BJ (cell line): ENCODE measurements at places on chromosomes 1 and 21. TPM values are rescaled to one million over a fixed set of nuclear protein-coding genes. Genes with fewer than 3 reads are reported as not detected.

GRCh38 chr1:111602302-111602701 is 17.3 kb upstream of the RAP1A start:
- DNase-seq: no peak

- DNase-seq: peak; percentile 37
Measured at GRCh38 chr1:197783510-197783948, 8.2 kb upstream of the DENND1B start.

- DNase-seq: no peak
Measured at GRCh38 chr1:205441716-205442050, 14.2 kb downstream of the BLACAT1 start.

GRCh38 chr21:17501107-17502006 is 11.5 kb upstream of the CXADR start:
- no peak for DNase-seq

DNA sequence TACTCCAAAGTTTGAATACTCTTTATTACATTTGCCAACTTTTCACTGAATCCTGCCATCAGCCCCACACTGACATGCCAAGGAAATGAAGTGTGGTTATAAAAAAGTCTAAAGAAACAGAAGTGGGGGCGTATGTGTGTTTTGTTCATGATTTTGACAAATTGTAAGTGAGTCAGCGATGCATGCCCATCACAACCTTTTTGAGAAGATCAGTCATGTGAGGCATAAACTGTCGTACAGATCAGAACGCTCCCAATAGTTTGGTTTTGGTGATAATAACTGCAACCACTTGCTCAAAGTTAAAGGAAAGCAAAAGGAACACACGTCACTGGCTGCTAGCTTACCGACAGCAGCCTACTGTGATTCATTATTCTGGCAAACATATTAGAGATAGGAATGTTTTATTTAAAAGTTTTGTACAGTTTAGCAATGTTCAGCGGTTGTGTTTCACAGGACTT is 95.6 kb downstream of the RGS2 start:
- DNase-seq: peak; percentile 37

GRCh38 chr21:35615325-35615724 is 445.0 kb downstream of the SETD4 start:
- no peak for DNase-seq

DNA sequence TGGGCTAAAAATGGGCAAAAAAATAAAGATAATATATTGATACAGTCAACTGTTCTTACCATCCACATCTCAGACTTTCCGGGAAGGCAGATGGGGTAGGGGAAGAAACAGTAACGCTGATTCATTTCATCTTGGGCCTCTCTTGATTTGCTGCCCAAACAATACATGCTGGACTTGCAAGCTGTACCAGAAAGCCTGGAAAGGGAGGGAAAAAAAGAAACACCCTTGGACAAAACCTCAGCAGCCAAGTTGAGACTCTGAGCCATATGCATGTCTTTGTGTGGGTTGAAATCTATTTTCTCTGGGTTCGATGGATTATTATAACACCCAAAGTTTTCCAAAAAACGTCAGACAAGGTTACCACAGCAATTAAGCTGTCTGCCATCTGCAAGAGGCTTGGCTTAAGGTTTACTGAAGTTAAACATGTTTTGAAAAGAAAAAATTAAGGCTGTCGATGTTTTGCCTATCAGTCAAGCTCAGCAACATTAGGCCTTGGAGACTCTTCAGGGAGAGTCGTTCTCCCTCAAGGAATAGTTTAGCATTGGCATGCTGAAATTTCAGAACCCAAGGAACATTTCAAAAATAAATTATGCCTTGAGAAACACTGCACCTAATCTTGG is 71.2 kb downstream of the PSMG1 start:
- DNase-seq: no peak

DNA sequence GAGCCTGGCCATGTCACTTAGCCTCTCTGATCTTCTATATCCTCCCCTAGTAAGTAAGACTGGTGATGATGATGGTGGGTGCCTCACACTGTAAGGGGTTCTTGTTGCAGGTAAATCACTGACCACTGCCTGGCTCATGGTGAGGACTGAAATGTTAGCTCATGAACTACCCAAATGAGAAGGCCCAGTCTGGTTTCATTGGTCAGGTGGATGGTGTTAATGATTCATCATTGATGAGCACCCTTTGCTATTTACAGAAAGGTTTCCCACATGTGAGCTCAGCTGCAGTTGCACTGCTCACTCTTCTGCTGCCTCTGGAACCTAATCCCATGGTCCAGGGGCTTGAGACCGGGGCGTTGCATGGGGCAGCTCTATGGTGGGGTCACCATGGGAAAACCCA is 417.7 kb downstream of the PRDM2 start:
- no peak for DNase-seq

DNA sequence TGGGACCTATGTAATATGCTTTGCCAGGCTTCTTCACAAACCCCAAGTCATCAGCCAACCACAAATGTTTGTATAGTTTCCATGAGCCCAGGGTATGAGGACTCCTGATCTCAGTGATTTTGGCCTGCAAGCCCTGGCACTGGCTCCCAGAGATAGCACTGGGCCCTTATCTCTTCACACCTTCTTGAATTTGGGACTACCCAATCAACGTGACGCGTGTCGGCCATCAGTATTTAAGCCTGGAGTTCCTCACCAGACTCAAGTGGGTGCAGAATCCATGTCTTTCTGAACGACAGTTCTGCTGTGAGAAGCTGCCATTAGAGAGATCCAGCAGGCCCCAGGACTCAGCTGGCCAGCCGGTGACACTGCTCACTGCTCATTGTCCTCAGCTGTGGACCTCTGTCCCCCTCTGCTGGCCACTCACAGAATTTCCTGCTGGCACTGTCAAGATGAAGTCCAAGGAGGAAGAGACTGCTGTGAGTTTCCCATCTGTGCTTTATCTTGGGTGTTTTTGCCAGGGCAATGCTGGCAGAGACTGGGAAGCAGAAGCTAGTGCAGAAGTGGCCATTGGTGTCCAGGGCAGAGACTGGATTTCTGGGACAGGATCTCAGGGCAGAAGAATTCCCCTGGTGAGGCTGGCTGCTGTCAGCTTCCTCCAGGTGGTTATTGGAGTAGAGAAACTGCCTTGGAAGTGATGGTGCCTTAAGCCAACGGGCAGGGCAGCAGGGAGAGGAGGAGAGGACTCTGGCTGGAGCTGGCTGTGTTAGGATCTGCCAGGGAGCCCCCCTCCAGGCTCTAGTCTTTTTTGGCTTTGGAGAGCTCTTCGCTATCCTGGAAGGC is 28.4 kb downstream of the TMCC2 start:
- DNase-seq: no peak

- no peak for DNase-seq
Measured at GRCh38 chr1:153659175-153659534, 652 bp downstream of the SNAPIN start.

DNA sequence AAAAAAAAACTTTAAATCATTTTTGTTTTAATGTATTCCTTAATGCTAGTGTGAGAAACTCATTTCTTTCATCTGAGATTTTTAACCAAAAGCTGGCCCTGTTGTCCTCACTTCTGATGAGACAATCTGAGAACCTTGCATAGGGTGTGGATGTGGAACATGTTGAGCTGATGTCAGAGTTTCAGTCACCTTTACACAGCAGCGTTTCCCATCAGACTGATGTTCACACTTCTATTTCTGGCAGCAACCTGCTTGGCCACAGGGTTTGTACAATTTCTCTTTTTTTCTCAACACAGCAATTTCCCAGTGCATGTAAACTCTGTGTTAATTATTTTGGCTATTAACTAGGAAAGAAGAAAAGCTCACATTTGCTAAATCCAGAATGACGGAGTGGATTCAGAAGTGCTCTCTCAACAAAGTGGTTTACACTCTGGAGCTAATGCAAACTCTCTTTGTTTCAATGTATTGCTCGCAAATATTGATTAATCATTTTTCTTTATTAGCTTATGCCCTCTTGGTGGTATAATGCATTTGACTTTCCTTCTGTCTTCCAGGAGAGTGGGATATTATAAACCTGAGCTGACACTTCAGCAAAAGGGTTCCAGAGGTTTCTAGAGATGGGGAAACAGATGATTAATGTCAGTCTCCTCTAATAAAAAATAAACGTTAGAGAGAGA is 70.5 kb upstream of the HSPA13 start:
- no peak for DNase-seq

DNA sequence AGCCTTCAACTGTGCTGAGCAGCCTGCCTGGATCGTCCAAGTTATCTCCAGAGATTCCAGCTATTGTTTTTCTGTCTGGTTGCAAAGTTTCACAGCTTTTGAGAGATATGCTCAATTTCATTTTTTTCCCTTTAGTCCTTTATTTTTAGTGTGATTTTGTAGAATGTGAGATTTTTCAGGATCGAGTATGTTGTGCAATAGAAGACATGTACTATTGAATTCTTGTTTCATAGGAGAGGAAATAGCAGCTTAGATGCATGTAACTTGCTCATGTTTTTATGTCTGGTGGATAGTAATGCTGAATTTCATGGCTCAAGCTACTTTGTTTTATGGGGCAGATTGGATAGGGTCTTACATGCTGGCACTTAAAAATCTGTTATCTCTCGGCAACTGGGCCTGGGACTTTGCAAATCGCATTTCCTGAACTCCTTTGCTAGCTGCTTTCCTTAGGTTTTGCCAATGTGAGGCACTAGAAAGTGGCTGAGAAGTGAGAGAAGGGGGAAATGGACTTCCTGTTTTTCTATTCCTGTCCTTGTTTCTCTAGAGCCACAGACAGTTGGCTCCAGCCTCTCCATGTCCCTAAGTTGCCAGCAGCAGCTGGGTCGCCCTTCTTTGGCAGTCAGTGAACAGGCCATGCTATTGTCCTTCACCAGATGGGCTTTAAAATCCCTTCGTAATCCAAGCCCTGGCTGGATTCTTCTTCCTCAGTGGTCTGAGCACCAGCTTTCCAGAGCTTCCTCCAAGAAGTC is 101.4 kb upstream of the PDE4B start:
- DNase-seq: no peak

GRCh38 chr1:4124631-4125145 is 224.6 kb upstream of the C1orf174 start:
- no peak for DNase-seq

- no peak for DNase-seq
Measured at GRCh38 chr21:32806810-32807386, 35.3 kb upstream of the PAXBP1 start.

DNA sequence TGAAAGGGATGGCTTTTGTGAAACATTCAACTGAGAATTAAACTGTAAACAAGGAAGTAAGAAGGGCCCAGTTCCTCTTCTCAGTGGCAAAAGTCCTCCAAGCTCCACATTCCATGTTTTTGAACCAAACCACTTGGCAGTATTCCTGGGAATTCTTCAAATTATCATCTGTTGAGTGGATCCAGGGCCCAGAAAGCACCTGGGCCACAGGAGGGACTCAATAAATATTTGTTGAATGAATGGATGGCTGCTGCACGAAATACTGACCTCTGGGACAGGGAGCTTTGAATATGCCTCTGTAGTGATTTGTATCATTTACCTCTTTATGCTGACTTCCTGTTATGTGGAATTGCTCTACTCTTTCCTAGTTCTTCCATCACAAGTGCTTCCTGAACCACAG is 4.7 kb downstream of the SLC35F3 start:
- DNase-seq: peak; percentile 73

GRCh38 chr21:32155226-32155625 is 123.6 kb downstream of the MIS18A start:
- no peak for DNase-seq

- no peak for DNase-seq
Measured at GRCh38 chr21:25721987-25722386, 12.7 kb downstream of the ATP5PF start.

- no peak for DNase-seq
Measured at GRCh38 chr1:95852483-95853070, 618.6 kb downstream of the RWDD3 start.

DNA sequence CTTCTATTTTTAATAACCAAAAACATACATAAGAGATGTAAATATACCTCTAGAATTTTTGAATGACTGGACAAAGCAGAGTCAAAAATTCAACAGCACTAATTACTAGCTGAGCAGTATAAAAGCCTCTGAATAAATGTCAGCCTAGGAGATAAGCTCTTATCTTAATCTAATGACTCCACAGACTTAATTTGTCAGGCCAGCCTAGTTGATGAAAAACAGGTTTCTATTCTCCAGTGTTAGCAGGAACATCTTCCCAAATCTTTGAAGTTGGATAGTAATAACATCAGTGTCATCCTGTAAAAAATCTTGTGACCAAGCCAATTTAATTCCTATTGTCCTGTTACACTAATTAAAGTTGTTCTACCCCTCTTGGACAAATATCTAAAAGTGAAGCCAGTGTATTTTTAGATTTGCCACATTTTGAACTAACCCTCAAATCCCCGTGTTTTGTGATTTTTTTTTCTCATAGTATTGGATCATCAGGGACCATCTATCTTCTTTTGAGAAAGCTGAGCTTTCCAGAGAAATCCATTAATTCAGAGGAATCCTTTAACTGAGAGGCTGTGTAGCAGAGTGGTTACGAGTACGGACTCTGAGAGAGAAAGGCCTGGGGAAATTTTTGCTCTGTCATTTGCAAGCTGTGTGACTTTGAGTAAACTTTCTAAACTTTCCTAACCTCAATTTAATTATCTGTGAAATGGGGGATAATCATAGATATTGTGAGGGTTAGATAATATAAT is 41.2 kb downstream of the LMO4 start:
- DNase-seq: no peak

- no peak for DNase-seq
Measured at GRCh38 chr1:237226177-237226944, 184.4 kb downstream of the RYR2 start.

GRCh38 chr1:186869526-186870228 is 40.9 kb downstream of the PLA2G4A start:
- DNase-seq: no peak

DNA sequence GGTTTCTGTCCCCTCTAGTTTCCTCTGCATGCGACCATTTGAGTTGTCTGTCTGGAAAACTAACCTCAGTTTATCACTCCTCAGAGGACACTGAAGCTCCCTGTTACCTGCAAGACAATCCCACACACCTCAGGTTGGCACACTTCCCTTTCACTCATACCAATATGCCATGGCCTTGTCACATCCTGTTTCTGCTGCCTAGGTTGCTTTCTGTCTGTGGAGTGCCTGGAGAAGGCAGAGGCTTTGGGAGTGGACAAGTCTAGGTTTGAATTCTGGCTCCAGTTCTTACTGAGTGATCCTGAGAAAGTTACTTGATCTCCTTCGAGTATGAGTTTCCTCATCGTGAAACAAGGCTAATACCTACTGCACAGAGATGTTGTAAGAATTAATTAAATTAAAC is 171.5 kb upstream of the CACYBP start:
- no peak for DNase-seq

GRCh38 chr1:65104854-65105534 is 43.0 kb upstream of the AK4 start:
- DNase-seq: no peak

- no peak for DNase-seq
Measured at GRCh38 chr21:31342348-31342747, 1.7 kb downstream of the TIAM1 start.

VSIG8 gene
- polyA plus RNA-seq: not detected in 2 replicates

FHL3 gene
- 7.9 and 13.0 TPM in 2 replicates for polyA plus RNA-seq

FAM163A gene
- polyA plus RNA-seq: not detected in 2 replicates

PGLYRP3 gene
- polyA plus RNA-seq: not detected in 2 replicates

THEM5 gene
- not detected in 2 replicates for polyA plus RNA-seq

LCE1C gene
- polyA plus RNA-seq: not detected in 2 replicates

PRMT2 gene
- polyA plus RNA-seq: 168 and 241 TPM in 2 replicates

ICOSLG gene
- 0.27 and 1.3 TPM in 2 replicates for polyA plus RNA-seq
